ENCODE measurements at places on chromosomes 12 and 14.

DNA sequence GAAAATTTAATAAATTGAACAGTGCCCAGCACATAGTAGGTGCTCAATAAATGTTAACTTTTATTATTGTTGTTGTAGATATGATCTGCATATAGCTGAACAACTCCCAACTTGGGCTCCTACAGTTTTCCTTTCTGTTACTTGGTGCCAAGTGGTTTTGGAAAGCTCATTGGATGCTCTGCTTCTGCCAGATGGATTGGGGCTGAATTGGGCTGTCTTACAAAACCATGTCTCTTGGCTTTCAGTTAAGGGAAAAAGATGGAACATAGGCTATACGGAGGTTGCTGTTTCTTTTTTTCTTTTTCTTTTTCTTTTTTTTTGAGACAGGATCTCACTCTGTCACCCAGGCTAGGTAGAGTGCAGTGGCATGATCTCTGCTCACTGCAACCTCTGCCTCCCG, 140.7 kb upstream of the PWP1 start:
- no peak for DNase-seq

GRCh38 chr14:92768795-92769194, 20.4 kb upstream of the LGMN start:
- no peak for DNase-seq

DNA sequence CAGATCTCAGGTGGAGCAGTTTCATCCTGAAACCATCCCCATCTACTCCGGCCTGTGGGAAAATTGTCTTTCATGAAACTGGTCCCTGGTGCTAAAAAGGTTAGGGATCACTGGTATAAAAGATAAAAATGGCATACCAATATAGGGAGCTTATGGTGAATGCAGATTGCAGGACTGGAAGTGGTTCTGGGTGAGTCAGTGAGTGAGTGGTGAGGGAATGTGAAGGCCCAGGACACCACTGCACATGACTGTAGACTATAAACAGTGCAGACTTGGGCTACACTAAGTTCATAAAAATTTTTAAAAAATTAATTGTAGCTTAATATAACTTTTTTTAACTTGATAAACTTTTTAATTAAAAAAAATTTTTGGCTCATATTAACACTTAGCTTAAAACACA, 67.0 kb upstream of the RD3L start:
- no peak for DNase-seq

DNA sequence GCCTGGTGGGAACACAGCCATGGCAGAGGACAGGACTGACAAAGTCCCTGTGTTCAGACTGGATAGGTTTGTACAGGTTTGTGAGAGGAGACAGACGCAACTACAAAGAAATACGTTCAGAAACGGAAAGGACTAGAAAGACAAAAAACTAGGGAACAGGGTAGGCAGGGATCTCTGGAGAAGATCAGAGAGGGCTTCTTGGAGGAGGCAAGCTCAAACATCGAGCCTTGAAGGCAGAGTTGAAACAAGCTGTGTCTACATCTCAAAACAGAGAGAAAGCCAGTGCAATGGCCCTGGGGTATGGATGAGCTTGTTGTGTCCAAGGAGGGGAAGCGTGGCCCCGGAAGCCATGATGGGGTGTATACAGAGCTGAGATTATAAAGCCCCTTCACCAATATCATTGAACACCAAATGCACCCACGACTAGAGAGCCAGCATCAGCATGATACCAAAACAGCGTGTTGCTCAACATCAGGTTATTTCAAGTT, 89.6 kb upstream of the NCOR2 start:
- no peak for DNase-seq

DNA sequence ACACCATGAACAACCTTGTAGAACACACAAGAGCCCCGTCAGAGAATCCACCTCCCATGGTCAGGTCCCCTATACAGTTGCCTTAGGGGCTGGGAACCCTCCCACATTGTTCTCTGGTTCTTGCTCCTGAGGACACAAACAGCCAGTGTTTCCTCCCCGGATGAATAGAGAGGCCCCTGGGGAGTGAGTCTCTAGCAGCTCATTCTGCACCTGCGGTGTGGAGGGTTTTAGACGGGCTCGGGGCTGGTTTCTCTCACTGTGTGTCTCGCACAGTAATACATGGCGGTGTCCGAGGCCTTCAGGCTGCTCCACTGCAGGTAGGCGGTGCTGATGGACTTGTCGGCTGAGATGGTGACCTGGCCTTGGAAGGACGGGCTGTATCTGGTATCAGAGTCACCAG, 1052.1 kb downstream of the TMEM121 start:
- no peak for DNase-seq

DNA sequence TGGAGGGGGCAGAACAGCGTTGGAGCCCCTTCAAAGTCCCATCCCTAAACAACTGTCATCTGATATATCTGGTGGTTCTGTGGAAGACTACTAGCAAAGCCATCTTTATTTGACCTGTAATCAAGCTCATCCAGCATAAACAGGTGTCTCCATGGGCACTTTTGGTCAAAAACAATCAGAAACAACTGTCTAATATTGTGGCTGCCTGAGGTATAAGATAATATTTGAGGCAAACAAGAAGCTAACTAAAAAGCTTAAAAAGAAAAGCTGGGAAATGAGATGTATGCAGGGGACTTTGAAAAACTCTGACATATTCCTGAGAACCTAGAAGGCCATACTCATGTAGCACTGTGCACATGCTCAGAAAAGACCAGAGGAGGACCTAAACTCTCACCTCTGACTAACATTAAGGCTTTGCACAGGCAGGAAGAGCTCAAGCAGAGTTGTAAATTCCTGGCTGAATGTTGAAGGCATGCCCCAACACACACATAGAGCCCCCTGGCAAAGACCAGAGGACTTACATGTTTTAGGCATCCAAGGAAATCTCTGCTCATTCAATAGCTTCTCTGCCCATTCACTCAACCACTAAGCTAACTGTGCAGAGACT, 27.2 kb upstream of the AP4S1 start:
- DNase-seq = no peak

DNA sequence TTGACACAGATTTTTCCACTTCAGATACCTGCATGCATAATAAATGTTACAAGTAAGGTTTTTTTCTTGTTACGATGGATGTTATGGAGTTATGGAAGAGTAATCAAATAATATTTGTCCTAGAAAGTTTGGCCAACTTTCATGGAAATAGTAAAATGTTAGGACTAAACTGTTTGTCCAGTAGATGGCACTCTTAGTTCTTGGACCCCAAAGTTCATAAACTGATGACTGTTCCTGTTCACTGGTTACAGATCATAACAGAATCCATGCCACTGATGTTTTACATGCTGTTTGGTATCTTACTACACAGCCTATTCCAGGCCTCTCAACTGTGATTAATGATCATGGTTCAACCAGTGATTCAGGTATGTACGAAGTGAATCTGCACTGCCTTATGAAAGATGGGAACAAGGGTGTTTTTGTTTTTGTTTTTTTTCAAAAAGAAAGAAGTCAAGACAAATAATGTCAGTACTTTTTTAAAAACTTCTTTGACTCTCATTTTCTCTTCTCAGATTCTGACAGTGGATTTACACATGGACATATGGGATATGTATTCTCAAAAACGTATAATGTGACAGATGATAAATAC, 48.8 kb upstream of the SLCO1C1 start:
- DNase-seq = peak; percentile 41

DNA sequence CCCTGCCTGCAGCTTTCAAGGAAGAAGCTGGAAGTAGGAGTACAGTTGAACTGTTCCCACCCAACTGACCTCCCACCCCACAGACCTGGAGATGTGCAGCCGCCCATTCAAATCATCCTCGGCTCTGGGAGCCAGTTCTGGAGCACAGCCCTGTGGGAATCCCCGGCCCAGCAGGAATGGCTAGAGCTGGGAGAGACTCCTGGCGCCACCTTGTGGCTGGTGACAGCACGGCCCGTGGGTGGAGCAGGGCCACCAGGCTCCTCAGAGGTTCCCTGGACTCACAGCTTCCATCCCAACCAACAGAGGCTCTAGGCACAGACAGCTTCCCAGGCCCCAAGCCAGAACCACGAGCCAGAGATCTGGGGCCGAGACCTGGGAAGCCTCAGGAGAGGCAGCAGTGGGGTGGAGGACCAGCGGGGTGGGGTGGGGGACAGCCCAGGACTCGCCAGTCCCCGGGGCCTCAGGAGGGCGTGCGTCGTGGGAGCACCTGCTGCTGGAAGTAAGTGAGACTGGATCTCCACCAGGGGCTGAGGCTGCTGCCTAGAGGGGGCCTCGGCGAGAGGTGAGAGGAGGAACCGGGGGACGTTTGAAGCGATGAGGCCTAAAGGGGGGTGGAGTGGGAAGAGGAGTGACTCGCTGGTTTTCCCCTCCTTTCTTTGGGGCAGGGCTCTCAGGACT, 43.4 kb downstream of the RNF34 start:
- peak; percentile 29 for DNase-seq

- DNase-seq = no peak
These were observed 139.9 kb downstream of the DUSP6 start for GRCh38 chr12:89212339-89212771.

DNA sequence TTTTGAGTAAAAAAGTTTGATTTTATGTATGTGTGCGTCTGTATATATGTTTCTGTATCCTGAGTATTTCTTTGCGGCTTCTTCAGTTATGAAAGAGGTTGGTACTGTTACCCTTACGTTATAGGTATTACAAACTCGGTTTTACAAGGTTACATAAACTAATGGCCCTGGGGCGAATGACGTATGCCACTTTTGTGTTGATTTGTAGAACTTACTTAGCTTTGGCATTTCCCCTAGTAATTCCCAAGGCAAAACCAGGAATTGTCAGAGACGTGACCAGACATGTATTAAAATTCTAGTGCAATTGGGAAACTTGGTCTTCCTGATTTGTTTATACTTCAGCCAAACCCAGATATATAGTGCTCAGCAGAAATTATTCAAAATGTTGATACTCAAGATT, 93.3 kb downstream of the DUSP16 start:
- DNase-seq = no peak

Data from astrocyte (in vitro differentiated cells and primary cell).